M059J (cell line): ENCODE measurements at places on chromosomes 13 and 19.

GRCh38 chr13:21176982-21177284 lies 475 bp downstream of the MRPL57 start:
- no peak for DNase-seq

DNA sequence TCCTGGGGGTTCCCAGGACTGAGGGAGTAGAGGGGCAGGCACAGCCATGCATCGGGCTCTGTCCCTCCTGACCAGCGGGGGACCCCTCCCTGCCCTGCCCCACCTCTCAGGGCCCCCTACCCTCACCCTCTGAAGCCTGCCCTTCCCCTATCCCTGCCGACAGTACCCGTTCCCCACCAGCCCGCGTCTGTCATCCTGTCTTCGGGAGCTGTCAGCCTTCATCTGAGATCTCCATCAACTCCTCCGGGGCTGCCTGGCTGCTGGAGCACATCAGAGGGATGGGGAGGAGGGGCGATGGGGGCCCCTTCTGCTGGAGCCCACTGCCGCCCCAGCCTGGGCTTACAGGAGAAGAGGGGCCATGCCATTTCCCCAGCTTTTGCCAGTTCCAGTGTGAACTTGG lies 6.2 kb upstream of the SHD start:
- no peak for DNase-seq

- DNase-seq = peak; percentile 85
These were observed 96.9 kb downstream of the WDFY2 start for GRCh38 chr13:51681037-51681678.

GRCh38 chr19:49368711-49369358 lies 5.2 kb downstream of the DKKL1 start:
- no peak for DNase-seq

GRCh38 chr13:73657821-73658540 lies 476.2 kb downstream of the KLF12 start:
- DNase-seq = no peak

- peak; percentile 78 for DNase-seq
These were observed 690 bp upstream of the ARRDC2 start for GRCh38 chr19:18007044-18007916.

GRCh38 chr13:106566641-106567473 lies 1.1 kb downstream of the ARGLU1 start:
- peak; percentile 61 for DNase-seq

- no peak for DNase-seq
These were observed 26.2 kb downstream of the FREM2 start for GRCh38 chr13:38713046-38713445.

- peak; percentile 60 for DNase-seq
These were observed 3.5 kb downstream of the FSTL3 start for GRCh38 chr19:679418-680286.

GRCh38 chr13:42926555-42926954 lies 65.5 kb downstream of the EPSTI1 start:
- DNase-seq = no peak

DNA sequence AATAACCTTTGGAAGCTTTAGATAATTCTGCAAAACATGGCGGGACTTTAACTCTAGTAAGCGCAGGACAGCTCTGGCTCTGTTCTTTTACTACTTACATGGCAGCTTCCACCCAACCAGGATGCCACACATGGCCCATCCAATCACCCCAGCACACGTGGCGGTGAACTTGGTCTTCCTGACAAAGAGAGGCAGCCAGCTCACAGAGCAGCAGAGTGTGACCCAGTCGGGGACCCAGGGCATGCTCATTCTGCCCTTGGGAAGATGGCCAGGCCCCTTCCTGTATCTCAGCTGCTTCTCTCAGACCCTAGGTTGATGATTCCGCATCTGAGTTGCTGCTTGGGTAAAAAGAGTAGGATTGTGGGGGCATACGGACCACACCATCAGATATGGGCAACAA lies 172.1 kb downstream of the USP12 start:
- no peak for DNase-seq

DNA sequence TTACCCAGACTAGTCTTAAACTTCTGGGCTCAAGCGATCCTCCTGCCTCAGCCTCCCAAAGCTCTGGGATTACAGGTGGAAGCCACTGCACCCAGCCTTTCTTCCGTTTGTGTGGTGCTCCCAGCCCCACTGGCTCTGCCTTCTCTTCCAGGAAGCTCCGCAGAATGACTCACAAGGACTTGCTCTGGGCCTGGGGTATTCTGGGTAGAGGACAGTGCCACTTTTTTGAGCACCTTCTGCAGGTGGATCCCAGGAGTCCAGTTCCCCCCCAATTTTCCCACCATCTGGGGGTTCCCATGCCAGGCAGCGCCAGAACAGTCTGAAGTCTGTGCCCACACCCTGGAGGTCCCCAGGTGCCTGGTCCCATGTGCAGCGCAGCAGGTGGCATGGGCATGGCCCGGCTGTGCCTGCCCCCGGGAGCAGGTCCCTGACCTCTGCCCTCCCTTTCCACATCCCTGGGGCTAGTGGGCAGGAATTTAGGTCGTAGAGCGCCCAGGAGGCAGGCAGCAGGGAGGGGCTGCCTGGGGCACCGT lies 1.6 kb downstream of the REEP6 start:
- peak; percentile 61 for DNase-seq

- DNase-seq = no peak
These were observed 341.8 kb downstream of the FGF9 start for GRCh38 chr13:22012686-22013085.

GRCh38 chr13:75792526-75793187 lies 156.5 kb downstream of the LMO7 start:
- DNase-seq = peak; percentile 36

DNA sequence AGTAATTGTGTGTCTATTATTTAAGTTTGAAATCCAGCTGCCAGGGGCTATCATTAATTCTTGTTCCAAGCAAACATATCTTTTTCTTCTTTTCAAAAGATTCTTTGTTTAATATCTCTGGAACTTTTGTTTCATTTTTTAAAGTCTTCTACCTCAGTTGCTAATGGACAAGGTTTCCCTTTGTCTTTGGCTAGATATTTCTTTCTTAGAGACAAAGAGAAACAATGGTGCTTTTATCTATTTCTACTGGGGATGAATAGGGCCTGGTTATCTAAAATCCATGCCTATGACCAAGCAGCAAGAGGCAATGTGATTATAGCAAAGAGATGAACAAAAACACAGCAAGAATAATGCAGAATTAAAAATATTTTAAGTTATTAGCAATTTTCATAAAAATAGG lies 661.3 kb upstream of the KLF12 start:
- DNase-seq = no peak

GRCh38 chr19:8702350-8702749 lies 3.8 kb upstream of the ACTL9 start:
- no peak for DNase-seq
